Activated T-cell treated with anti-CD3 and anti-CD28 coated beads, Interleukin-2, amount 50 U/mL, for 24 hours (primary cell): ENCODE measurements at places on chromosomes 16 and 17.

GRCh38 chr16:56421976-56422669, 3.2 kb downstream of the AMFR start:
- DNase-seq = no peak

DNA sequence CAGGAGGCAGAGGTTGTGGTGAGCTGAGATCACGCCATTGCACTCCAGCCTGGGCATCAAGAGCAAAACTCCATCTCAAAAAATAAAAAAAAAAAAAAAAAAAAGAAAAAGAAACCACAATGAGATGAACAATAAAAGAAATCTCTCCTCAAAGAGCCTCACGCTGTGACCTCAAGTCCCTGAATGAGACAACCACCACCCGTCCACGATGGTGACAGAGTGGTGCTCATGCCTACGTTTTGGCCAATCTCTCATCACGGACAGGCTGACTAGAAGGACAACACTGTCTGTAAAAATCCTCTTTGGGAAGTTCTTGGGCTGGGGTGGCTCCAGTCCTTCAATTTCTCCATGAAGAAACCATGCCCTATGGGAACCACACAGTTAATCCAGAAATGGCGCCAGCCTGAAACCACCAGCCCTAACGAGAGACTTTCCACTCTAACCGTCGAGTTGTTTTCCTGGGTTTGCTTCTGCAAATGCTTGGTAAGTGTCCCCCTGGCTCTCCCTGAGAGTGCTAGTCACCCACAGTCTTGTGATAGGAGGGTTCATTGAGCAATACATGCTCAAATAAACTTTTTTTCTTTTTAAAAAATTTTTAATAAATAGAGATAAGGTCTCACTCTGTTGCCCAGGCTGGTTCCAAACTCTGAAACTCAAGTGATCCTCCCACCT, 15.0 kb upstream of the PRSS27 start:
- no peak for DNase-seq

GRCh38 chr16:30677931-30678585, 19.8 kb downstream of the FBRS start:
- no peak for DNase-seq

DNA sequence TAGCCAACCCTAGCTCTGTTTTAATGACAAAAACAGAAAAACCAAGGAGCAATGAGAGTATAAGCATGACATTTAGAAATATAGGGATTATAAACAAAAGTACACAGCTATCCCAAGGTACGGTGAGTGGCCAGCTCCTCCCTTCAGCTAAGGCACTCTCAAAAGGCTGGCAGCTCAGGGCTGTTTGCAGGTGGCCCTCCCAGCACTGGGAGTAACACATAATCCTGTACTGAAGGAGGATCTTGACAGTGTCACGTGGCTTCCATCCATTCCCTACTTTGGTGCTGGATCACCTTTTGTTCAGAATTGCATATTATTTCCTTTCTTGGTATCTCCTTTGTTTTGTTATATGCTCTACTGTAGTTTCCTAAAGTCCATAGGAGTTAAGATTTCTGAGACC, 500.8 kb downstream of the KCNJ18 start:
- no peak for DNase-seq

DNA sequence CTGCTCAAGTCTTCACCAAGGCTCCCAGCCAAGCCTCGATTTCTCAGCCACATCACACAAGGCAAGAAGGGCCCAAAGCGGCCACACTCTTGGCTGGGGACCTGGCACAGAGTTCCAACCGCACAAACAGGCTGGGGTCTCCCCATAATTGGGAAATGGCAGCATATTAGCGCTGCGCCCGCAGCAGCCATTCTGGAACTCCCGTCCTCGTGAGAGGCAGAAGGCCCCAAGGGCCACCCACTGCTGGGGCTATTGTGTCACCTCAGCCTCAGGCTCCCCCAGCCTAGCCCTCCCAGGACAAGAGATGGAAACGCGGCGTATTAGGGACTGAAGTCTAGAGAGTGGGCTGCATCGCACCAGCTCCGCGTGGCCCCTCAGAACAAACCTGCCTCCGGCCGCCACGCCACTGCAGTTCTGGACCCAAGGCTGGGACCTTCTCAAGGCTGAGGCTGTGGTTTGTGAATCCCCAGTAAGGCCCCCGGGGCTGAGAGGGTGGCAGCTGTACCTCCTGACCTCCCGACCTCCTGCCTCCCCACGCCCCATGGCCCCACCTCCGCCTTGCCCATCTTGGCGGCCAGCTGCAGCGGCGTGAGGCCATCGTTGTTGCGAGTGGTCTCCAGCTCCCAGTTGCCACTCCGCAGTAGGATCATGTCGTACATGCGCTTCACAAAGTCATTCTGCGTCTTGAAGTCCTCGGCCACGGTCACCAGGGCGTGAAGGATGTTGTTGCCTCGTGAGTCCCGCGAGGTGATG, 25.3 kb downstream of the TRPV3 start:
- no peak for DNase-seq

GRCh38 chr17:39600288-39600996, 7.3 kb downstream of the NEUROD2 start:
- no peak for DNase-seq

DNA sequence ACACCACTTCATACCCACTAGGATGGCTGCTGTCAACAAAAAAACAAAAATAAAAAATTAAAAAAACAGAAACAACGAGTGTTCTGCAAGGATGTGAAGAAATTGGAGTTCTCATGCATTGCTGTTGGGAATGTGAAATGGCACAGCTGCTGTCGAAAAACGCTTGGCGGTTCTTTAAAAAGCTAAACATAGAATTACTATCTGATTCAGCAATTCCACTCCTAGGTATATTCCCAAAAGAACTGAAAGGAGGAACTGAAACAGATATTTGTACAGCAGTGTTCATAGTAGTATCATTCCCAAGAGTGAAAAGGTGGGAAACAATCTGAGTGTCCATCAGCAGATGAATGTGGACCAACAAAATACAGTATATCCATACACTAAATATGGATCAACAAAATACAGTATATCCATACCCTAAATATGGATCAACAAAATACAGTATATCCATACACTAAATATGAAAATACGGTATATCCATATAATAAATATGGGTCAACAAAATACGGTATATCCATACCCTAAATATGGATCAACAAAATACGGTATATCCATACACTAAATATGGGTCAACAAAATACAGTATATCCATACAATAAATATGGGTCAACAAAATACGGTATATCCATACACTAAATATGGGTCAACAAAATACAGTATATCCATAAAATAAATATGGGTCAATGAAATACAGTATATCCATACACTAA, 8.7 kb downstream of the METTL16 start:
- DNase-seq = no peak

DNA sequence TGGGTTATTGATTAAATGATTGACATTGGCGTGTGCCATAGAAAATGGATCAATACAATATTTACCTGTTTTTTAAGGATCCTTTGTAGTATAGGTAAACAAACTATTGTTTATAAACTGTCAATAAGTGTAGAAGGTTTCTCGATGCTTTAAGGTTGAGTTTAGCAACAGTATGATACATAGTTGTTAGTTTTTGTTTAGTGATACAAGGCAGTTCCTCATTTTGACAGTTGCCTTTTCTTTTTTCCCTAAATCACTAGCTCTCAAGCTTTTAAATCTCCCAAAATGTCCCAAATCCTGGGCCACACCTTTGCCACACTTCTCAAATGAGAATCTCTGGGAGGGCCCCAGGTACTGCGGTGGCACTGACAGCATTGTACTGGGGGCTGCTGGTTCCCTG, 57.3 kb downstream of the EPN2 start:
- DNase-seq = no peak

DNA sequence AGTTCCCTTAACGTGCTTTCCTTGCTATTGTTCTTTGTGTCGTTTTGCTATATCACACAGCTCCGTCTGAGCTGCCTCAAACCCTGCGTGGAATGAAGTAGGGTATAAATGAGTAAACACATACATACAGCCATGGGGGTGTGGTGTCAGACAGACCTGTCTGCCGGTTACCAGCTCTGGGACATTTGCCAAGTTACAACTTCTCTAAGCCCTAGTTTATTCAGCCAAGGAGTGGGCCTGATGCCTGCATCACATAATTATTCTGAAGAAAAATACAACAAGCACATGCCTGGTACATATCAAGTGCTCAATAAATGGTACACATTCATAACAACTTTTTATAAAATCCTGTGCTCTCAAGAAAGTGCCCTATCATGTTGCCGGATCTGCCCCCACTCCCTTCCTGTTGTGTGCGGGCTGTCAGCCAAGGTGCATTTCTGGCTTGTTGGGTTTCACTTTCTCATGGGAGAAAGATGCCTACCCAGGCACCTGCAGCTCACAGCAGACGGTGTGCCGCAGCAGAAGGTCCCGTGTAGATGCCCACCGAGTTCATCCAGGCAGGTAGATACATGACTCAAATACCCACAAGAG, 30.5 kb downstream of the SMPD3 start:
- peak; percentile 76 for DNase-seq

DNA sequence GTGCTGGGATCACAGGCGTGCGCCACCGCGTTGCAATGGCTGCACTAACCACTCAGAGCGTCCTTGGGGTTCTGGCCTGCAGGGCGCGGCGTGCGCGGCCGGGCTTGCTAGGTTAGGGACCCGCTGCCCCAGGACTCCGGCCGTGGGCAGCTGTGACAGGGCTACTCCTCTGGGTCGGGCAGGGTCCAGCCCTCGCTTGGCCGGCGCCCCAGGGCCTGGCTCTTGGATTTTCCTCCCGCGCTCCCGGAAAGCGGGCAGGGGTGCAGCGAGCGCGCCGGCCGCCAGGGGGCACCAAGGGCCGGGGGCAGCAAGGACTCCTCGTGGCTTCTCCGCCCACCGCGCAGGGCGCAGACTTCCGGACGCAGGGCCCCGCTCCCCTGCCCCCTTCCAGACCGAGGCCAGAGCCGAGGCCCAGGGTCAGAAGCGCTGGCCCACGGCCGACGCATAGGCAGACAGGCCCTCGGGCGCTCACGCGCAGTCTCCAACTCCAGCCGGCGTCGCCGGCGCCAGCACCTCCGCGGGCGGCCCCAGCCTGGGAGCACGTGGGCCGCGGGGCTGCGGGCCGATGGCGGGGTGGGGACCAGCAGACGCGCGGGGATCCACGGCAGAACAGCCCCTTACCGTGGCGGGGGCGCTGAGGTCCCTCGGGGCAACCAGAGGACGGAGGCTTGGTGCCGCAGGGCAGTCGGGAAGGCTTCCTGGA, 355 bp downstream of the TLE7 start:
- DNase-seq = peak; percentile 61

DNA sequence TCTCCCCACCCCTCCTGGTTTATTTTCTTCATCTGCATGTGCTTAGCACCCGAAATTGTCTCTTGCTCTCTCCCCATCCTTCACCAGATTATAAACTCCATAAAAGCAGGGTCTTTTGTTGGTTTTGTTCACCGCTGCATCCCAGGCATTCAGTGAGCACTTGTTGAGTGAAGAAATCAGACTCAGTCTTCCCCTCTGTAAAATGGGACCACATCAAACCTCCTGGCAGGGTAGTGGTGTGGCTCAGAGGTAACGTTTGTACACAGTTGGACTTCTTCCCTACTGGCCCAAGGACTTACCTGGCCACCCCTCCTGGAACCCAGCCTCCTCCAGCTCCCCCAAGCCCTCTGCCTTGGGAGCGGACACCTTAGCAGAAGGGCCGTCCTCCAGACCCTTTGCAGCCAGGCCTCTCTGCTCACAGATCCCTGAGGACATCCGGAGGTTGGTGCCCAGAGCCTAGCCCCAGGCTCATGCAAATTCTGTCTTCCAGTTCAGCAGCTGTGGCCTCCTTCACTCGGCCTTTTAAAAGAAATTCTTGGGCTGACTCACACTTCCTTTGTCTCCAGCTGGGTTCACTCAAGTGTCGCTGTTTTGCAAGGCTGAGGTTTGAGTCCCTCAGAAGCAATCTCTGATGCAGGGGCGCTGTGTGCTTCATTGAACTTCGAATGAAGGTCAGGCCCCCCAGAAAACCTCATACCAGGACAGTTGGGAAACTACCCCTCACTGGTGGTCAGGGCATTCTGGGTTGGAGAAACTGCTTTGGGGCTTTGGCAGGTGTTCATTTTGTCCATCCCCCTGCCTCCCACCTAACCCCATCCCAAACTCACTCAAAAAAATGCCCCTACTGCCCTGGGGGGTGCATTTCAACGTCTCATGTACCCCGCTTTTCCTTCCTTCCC, 16.8 kb upstream of the RMI2 start:
- peak; percentile 62 for DNase-seq

- no peak for DNase-seq
These were observed 743.6 kb downstream of the KCNJ2 start for GRCh38 chr17:70912716-70913485.

GRCh38 chr17:73231395-73231794, 30.3 kb downstream of the CPSF4L start:
- peak; percentile 42 for DNase-seq

DNA sequence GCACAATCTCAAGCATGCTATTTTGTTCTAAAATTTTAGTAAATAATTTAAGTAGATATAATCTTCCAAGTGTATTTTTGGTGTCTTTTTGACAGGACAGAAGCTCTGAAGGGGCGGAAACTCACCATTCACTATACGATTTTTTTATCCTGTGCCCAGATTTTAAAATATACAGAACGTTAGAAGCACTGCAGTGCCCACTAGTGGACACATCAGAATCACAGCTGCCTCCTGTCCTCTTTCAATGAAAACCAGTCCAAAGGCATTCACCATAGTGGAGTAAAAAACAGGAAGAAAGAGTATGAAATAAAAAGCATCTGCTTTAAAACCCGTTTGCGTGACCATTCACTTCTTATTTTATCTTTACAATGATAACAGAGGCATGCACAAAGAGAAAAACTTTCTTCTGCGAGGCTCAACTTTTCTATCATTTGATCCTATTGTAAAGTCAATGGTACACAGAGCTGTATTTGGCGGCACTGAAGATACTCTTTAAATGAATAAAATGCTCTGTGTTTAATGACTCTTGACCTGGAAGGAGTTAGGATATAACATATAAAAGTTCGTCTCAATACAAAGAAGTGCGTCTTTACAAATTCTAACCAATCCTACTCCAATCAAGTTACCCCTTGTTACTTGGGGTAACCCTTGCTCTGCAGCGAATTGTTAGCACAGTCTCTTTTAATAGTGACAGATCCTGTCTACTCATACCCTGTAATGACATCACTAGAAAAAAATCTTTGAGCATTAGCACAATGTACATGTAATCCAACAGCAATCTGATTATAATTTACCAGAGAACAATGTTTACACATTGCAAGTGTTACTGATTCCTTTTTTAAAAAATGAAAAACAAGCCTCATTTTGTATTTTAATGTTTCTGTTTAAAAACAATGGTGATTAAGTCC, 339.8 kb upstream of the PSMD7 start:
- DNase-seq = no peak

GRCh38 chr17:38617074-38617860, 11.5 kb upstream of the SRCIN1 start:
- no peak for DNase-seq

- DNase-seq = no peak
These were observed 525 bp downstream of the JPT1 start for GRCh38 chr17:75153780-75154194.
